ENCODE measurements at places on chromosomes 13 and 19.
A peak's percentile ranks its signal among the peaks of the same experiment; 100 is the strongest.

DNA sequence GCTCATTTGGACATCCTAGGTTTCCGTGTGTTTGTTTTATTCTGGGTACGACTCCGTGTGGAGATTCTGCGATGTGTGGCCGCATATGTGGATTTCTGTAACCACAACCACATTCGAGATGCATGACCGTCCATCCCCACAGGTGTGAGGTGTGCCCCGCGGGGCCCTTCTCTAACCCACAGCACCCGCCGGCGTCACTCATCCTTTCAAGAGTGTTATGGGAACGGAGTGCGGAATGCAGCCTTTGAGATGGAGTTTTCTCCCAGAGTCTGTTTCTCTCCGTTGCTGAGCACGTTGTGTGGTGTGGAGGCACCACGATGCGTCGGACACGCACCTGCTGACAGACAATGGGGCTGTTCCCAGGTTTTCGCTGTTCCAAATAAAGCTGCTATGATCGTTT lies 40.0 kb downstream of the C13orf46 start:
- no peak for DNase-seq

- no peak for DNase-seq
Observed at GRCh38 chr19:45069056-45069455, 7.2 kb downstream of the ZNF296 start.

GRCh38 chr19:31314849-31315629 lies 34.2 kb downstream of the TSHZ3 start:
- DNase-seq = no peak

DNA sequence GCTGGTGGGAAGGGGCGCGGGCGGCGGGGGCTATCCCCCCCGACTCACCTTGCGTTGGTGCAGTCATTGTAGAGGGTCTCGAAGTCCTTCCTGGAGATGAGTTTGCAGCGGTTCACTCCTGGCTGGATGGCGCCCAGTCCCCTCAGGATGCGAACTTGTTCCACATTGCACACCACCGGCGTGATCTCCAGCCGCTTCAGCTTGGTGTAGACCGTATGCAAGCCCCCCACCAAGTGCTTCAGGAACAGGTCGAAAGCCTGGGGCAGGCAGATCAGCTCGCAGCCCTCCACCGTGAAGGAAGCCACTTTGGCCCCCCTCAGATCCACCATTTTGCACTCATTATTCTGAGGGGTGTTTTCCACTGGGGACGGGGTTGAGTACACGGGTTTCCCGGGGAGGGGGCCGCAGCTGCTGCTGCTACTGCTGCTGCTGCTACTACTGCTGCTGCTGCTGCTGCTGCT lies 1.1 kb downstream of the DACH1 start:
- DNase-seq = no peak

DNA sequence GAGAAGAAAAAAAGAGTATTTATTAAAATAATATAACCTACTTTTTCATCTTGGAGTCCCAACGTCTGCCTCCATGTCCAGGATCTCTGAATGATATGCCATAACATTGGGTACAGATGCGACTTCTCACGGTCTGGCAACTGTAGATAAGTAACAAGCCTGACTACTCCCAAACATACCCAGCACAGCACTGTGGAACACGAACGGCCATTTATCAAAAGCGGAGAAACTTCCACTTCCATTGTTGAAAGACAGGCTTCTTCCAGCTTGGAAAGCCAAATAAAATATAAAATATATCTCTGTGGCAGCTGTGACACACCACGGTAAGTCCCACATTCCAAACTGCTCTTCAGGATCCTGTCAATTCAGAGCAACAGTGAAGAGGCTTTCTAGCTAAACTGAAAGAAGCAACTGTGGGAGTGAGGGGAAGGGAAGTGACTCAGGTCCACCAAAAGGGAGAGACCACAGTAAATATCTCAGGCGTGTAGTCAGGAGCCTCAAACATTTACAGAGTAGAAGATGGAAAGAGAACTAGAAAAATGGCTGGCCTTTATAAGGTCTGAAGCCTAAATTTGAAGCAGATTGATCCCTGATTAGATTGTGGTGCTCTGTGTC lies 331.7 kb downstream of the LIG4 start:
- DNase-seq = no peak

- peak; percentile 90 for DNase-seq
Observed at GRCh38 chr19:18940769-18941627, at the start of gene HOMER3. Gene HOMER3, minus strand, starts transcription at chr19:18941217. Its CDS starts 2,235 bp downstream, at chr19:18938982.

GRCh38 chr19:41192574-41193429 lies at the start of gene CYP2S1:
Gene CYP2S1, plus strand, starts transcription at chr19:41193219. Its CDS starts 46 bp downstream, at chr19:41193265.
- DNase-seq = no peak

DNA sequence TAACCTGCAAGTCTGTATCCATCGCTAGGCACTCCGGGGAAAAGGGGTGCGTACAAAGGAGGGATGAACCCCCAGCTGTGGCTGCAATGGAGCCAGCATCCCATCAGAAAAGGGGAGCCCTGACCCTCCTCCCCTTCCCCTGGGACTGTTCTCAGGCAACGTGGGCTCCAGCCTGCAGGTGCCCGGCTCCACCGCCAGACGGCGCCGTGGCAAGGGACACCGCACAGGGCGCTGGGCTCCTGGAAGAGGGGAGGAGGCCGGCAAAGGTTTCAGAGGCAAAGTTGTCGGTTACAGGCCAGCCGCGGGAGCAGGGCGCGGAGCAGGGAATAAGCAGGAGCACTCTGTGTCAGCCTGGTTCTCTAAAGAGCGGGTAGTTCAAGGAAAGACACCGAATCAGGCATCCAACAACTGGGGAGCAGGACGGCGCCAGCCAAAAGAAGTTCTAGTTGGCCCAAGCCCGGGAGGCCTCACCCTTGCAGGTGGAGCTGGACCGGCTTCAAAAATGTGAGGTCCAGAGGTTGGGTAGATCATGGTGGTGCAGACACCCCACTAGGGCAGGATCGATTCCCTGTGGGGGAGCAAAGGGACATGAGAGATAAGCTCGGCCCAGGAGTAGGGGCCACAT lies 53.0 kb upstream of the ATP12A start:
- no peak for DNase-seq

DNA sequence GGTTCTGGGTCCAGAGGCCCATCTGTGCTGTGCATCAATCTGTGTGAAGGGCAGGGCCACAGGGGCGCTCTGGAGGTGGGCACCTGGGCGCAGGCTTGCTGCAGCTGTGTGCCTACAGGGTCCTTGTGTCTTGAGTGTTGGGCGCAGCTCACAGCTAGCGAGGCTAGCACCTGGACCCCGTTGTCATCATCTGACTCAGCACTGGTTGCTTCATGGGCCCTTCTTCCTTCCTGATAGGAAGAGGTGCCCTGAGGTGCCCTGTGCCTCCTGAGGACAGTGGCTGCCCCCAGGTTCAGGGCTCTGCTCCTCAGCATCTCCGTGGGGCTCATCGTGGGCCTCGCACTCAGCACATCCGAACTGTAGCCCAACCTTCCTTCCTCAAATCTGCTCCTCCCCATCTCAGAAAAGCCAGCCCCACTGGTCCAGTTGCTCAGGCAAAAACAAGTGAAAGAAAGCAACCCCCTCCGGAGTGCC lies 54.8 kb downstream of the GATAD2A start:
- no peak for DNase-seq

DNA sequence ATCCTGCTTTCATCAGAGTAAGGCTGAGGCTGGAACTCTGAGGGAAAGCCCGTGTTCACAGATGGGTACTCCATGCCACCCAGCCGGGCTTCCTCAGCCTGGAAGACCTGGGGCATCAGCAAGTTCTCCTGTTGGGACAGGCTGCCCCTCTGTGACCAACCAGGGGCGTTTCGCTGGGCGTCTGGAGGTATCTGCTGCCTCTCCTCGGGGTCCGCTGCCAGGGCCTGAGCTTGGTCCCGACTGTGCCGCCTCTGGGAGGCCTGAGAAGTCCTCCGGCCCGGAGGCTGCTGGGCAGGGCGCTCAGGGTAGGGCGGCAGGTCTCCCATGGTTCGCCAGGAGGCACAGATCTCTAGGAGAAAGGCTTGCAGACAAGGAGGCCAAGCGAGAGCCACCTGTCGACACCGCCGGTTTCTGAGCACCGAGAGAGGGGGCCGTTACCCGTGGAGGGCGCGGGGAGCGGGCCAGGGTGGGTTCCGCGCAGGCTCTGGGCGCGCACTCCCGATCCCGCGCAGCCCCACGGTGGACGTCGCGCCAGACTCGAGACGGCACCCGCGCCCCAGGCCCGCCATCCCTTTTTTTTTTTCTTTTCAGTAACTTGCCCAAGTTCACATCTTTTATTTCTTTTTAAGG lies at the start of gene RSPH6A:
RSPH6A (minus strand) TSS at position 458 of the 630 bp plus-strand sequence; CDS start at position 326, 132 bp downstream.
- no peak for DNase-seq

DNA sequence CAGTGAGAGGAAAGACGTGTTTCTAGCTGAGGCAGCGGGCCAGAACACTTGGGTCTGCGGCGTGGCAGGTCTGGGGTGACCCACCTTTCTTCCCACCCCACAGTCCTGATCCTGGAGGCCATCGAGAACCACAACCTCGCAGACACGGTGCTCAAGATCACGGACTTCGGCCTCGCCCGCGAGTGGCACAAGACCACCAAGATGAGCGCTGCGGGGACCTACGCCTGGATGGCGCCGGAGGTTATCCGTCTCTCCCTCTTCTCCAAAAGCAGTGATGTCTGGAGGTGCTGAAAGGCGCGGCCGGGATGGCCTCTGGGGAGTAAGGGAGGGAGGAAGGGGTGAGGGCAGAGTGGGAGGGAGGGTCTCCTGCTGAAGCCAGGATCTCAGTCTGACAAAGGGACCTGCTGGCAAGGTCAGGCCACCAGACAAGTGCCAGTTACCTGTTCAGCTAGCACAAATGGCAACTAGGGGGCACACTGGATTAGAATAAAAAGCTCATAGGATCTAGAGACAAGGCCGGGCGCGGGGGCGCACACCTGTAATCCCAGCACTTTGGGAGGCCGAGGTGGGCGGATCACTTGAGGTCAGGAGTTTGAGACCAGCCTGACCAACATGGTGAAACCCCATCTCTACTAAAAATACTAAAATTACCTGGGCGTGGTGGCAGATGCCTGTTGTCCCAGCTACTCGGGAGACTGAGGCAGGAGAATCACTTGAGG lies 7.2 kb downstream of the MAP3K10 start:
- DNase-seq = no peak

DNA sequence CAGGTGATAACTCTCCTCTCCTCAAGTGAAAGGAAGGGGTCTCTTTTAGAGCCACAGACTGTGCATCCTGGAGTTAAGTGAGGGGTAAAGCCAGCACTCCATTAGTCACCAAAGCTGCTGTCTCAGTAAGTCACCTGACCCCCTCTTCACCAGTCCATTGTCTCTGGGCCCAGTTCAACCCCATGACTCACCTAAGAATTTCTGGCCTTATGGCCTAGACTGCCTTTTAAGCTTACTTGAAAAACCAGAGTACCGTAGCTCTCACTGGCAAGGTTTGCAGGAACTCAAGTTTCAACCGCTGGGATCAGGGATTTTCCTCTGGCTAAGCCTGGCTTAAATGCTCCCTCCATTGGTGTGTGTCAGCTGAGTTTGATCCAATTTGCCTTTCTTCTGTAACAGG lies 23.4 kb upstream of the EID2 start:
- DNase-seq = no peak

DNA sequence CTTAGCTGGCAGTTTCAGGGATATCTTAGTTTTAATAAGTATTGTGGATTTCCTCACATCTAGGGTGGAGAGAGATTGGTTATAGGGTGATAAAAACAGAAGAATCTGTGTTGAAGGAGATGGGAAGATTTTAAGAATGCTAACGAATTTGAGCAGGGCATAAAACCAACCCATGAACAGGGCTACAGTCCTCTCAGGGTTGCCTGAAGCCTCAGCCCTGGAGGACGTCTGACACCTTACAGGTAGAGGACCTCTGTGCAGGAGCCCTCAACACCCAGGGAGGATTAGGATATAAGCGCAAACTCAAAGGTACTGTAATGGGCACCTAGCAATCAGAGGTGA lies 461 bp upstream of the WASF3 start:
- DNase-seq = peak; percentile 5

GRCh38 chr13:98353750-98354149 lies 176.7 kb upstream of the RNF113B start:
- no peak for DNase-seq

GRCh38 chr13:56736966-56737365 lies 403.8 kb upstream of the PRR20A start:
- no peak for DNase-seq

GRCh38 chr13:84303035-84303434 lies 420.8 kb upstream of the SLITRK1 start:
- no peak for DNase-seq

DNA sequence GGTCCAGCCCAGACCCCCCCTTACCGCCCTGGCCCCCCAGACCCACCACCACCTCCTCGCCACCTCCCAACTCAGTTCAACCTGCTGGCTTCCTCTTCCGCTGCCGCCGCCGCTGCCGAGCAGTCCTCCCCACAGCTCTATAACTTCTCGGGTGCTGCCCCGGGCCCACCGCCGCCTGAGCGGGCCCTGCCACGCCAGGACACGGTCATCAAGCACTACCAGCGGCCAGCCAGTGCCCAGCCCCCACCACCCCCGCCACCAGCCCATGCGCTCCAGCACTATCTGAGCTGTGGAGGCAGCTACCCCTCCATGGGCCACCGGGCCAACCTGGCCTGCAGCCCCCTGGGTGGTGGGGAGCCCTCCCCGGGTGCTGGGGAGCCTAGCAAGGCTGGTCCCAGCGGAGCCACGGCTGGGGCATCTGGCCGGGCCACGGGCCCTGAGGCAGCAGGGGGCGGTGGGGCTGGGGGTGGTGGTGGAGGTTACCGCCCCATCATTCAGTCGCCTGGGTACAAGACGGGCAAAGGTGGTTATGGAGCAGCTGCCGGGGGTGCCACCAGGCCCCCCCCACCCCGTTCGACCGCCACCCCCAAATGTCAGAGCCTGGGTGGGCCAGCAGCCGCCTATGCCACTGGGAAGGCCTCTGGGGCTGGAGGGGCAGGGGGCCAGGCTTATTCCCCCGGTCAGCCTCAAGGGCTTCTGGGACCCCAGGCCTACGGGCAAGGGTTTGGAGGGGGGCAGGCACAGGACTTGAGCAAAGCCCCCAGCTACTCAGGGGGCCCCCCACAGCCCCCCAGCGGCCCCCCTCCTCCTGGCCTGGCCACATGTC lies 4.2 kb downstream of the PRR12 start:
- no peak for DNase-seq

GRCh38 chr13:72973234-72973633 lies 85.6 kb upstream of the KLF5 start:
- no peak for DNase-seq

Data from GM12892 (cell line).